Caco-2 (cell line): ENCODE measurements at places on chromosomes 1 and 21. TPM values are rescaled to one million over a fixed set of nuclear protein-coding genes. Genes with fewer than 3 reads are reported as not detected.

Gene DPT
- total RNA-seq, result not detected in 2 replicates

Gene REN
- total RNA-seq, result not detected in 2 replicates

Gene TDRD5
- 0.52 and 0.72 TPM in 2 replicates for total RNA-seq

Gene CHODL
- total RNA-seq, result 0.16 TPM in 1 of 2 replicates, not detected in the other

Gene MRPL9
- 122 and 131 TPM in 2 replicates for total RNA-seq

Gene KLF17
- total RNA-seq, result not detected in 2 replicates

Gene OR2L13
- total RNA-seq, result not detected in 2 replicates

Gene BACH1
- total RNA-seq, result 54.0 and 65.2 TPM in 2 replicates

Gene MDM4
- 56.5 and 58.9 TPM in 2 replicates for total RNA-seq
